Motor neuron (in vitro differentiated cells): ENCODE measurements at places on chromosomes 3 and 15.

DNA sequence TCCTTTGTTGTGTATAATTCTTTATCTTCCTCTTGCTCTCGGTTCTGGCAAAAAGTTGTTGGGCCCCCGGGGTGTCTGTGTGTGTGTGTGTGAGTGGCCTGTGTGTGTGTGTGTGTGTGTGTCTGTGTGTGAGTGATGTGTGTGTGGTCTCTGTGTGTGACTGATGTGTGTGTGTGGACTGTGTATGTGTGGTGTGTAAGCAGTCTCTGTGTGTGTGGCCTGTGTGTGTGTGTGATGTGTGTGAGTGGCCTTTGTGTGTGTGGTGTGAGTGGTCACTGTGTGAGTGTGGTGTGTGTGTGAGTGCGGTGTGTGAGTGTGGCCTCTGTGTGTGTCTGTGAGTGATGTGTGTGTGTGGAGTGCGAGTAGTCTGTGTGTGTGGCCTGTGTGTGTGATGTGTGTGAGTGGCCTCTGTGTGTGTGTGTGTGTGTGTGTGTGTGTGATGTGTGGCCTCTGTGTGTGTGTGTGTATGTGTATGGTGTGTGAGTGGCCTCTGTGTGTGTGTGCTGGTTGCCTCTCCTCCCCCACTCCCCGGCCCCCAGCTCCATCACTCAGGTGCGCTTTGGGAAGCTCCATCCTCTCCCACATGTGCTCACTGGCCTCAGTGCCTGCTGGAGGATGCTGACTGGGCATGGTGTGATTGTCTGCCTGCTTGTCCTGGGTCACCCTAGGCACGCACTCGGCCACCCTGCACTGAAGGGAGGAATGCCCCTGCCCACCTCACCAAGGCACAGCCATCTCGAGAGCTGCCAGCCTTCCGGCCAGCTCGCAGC, 8.8 kb downstream of the LINGO1 start:
- no peak for ATAC-seq

- ATAC-seq = no peak
Measured at GRCh38 chr3:13832130-13832529, 47.7 kb downstream of the WNT7A start.

GRCh38 chr3:99470841-99471240, 167.6 kb upstream of the COL8A1 start:
- no peak for ATAC-seq

GRCh38 chr3:41195946-41196345, 3.4 kb upstream of the CTNNB1 start:
- no peak for ATAC-seq
